Stimulated activated CD4-positive, alpha-beta T cell treated with anti-CD3 and anti-CD28 coated beads, Interleukin-15, amount 100 ng/mL, for 24 hours (primary cell): ENCODE measurements at places on chromosomes 3 and 15.

DNA sequence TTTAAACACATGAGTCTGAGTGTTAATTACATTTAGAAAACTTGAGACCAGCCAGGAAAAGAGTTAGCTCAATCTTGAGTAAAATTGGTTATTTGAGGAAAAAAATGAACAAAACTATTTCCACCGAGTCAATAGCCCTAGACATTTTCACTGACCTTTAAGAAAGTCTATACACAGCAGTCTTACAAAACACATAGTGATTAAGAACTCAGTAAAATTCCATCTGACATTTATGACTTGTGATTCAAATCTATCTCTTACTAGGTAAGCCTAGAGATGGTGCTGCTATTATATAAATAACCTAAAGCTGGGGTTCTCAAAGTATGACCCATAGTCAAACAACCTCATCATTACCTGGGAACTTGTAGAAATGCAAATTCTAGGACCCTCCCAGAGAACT lies 109.1 kb upstream of the COL8A1 start:
- no peak for DNase-seq

DNA sequence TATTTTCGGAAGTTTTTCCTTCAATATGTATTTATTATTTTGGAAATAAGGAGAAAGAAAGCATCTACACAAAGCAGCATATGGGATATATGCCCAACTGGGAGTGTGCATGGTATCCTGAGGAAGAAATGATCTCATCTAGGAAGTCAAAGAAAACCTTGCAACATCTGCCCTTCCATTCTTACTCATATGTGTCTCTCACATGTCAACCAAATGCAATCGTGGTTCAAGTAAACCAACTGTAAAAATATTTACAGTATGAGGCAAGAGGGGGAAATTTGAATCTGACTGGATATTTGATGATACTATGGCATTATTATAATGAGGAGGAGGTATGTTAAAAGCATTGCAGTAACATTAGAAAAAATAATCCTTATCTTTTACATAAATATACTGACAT lies 3.2 kb upstream of the SCG3 start:
- DNase-seq: no peak

GRCh38 chr3:197302696-197303341 lies 4.4 kb upstream of the DLG1 start:
- no peak for DNase-seq

DNA sequence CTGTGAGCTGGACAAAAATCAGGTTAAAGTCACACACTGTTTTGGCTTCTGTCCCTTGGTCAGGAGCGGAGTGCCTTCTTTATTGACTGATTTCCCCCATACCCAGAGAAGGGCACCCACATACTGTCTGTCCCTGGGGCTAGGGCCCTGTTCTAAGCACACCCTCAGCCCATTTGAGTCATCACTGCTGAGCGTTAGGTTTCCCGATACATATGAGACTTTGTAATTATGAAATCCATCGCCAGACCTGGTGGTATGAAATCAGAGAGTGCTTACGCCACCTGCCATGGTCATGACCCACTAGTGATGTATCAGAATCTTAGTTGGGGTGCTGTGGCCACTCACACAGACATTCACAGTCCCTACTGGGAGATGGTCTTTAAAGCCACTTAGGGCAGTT lies 96.8 kb downstream of the CHDH start:
- DNase-seq: no peak

DNA sequence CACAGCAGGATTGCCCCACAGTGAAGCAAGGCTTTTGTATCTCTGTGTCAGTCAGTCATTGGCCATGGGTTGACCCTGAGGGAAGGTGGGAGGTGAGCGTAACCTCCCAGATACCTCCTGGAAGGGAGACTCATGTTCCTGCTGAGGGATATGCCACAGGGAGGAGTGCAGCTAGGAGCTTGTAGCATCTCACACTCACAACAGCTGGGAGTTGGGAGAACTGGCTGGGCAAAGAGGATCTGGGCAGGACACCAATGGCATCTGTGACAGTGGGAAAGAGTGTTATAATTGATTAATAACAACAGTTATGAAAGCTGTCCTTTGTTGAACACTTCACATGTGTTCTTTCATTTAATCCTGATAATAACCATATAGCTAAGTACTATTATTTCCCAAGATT lies 171.0 kb downstream of the TLE3 start:
- no peak for DNase-seq

DNA sequence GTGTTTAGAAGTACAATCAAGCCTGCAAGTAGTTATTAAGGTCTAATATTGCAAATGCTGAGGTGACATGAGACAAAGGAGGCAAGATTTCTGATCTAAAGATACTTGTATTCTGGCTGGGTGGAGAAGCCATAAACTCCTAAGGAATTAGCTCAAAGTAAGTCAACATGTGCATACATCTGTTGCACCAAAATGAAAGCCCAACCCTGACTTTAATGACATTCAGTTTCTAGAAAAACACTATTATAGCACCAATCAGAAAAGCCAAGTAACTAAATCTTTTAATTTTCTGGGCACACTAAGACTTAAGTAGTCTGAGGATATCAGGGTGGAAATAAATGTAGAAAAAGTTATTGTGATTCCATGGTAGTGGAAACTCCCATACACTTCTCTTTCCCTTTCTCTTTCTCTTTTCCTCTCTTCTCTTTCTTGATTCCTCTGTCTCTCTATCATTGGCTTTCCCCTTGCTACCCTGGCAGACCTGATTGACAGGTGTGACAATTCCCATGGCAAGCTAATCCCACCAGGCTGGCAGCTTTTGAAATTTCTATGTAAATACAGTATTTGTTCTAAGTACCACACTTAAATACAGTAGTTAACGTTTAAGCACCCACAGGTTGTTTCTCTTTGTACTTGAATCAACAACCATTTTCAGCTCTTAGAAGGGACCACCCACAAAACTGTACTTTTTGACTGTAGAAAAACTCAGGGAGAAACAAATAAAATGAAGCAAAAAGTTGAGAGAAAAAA lies 528.4 kb upstream of the SEMA6D start:
- no peak for DNase-seq

DNA sequence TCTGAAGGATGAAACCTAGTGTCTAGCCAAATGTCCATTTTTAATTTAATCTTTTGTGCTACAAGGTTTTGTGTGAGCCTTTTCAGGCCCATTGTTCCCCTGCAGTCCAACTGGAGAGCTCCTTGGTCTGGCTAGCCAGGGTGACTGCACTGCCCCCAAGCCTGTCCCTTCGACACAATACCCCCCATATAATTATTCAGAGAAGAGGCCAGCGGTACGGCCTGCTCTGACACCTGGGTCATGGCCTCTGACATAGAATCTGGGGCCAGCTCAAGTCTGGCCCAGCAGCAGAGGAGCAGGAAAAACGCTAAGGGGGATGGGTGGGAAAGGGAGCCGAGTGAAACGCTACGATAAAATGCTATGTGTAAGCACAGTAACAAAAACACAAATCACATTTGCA lies 64.2 kb upstream of the PYGO1 start:
- DNase-seq: no peak

GRCh38 chr3:51271172-51271571 lies 113.9 kb upstream of the MANF start:
- no peak for DNase-seq

GRCh38 chr15:47787875-47788274 lies 70.6 kb downstream of the SEMA6D start:
- DNase-seq: no peak

DNA sequence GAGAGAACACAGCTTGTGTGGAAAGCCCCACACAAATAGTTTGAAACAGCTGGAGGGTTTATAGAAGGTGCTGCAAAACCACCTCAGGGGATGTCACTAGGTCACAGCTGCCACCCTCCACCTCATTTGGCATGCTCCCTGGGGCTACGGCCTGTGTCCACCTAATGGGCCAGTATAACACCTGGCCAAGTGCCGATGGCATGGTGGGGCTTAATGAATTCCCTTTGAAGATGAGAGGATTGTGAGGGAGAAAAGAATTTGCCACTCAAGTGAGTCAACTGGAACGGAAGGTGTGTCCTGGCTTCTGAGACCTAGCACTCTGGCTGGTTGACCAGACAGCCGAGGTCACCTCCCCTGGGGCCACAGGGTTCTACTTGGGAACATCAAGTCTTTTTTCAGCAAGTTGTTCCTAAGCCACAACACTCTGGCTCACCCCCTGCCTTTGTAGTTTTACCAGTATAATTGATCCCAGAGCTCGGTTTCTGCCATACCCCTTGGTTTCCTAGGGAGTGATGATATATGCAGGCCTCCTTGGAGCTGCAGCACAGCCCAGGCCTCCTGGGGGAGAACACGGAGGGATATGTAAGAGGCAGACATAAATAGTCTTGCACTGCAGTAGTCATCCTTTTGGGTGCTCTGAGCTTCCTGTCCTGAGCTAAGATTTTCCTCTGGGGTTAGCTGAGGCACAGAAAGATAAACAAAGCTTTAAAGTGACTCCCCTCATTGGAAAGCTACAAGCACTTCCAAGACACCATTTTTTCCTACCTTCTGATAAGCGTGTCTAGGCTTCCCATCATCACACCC lies 178.2 kb upstream of the LPP start:
- peak; percentile 31 for DNase-seq

DNA sequence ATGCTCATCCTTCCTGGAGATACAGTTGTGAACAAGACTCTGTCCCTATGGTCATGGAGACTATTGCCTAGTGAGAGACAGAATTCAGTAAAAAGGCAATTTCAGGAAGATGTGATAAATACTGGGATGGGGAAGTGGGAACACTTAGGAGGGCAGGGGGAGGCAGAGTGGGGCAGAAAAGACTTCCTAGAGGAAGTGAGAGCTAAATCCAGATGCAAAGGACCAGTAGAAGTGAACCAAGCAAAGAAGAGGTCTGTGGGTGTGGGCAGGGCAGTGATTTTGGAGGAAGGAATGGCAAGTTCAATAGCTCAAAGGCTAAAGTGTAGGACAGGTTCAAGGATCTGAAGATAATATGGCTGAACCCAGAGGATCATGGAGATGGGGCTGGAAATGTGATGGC lies 68.9 kb downstream of the CD200R1L start:
- no peak for DNase-seq

DNA sequence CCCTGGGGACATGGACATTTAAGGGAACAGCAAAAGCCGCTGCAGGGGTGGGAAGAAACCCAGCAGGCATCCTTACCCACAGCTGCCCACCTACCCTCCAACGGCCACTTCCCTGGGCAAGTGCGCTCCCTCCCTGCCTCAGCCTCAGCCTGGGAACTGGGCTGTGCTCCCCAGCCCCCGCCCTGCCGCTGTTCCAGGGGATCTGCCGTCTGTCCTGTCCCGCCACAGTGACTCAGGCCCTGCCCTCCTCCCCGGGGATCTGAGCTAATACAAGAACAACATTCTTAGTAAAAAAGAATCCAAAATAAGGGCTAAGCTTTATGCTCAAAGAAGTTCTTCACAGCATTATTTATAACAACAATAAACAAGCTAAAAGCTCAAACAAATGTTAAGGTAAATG lies 7.4 kb upstream of the IQSEC1 start:
- no peak for DNase-seq

- DNase-seq: peak; percentile 57
These were observed 727 bp downstream of the RAP2B start for GRCh38 chr3:153162513-153163392.

DNA sequence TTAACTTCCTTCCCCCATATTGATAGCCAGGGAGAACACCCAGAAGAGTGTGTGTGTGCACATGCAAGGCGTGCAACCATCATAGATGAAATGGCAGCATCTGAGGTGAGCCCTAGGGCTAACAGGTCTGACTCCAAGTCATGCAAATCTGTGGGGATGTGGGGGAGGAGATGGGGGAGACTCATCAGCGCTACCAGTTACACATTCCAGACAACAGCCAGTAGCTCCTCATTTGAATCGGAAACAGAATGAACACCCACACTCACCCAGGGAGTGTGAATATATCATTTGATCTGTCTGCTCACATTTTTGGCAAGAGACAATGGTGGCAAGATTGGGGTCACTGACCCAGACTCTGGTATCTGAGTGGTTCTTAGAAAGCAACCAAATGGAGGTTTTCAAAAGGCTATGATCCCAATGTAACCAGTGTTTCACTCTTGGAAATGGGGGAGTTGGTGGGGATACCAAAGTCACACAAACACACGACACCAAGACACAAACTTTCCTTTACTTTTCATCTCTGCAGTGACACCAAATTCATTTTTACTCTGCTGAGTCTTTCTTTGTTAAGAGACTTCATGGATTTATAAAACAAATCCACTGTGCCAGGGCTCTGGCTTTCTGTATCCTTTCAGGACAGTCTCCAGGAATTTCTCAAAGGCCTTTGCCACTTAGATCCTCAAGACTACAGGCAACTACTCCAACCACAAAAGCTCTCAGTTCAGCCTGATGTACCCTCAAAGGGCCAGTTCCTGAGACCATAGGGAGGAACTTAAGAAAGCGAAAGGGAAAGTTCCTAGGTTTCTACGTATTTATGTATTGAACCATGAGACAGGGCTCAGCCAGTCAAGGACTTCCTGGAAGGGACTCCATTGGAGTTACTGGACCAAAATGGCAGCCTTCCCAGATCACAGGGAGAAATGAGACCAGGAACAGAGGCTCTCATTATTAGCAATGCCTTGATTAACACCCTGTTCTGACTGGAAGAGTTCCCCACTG lies 2.2 kb downstream of the CDCP1 start:
- no peak for DNase-seq

GRCh38 chr15:101651554-101652097 lies 555 bp downstream of the TM2D3 start:
- no peak for DNase-seq

- DNase-seq: no peak
These were observed 16.3 kb upstream of the MYZAP start for GRCh38 chr15:57575363-57575762.

GRCh38 chr3:63910001-63910400 lies 2.2 kb downstream of the SCAANT1 start:
- DNase-seq: no peak

DNA sequence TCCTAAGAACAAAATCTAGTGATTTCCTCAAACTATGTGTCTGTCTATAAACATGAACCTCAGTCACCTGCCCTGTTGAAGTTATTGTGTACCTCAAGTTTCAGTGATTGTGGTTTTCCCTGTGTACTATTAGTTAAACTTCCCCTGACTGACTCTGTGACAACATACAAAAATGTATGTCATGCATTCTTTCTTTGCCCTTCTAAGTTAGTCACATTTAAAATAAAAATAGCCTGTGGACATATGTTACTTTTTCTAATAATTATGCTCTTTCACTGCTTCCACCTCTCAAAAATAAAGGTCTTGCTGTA lies 29.8 kb downstream of the EPHA6 start:
- DNase-seq: no peak

- DNase-seq: no peak
These were observed 427 bp upstream of the RNF111 start for GRCh38 chr15:58987036-58987435.

GRCh38 chr3:69426291-69426966 lies 40.5 kb upstream of the FRMD4B start:
- no peak for DNase-seq

DNA sequence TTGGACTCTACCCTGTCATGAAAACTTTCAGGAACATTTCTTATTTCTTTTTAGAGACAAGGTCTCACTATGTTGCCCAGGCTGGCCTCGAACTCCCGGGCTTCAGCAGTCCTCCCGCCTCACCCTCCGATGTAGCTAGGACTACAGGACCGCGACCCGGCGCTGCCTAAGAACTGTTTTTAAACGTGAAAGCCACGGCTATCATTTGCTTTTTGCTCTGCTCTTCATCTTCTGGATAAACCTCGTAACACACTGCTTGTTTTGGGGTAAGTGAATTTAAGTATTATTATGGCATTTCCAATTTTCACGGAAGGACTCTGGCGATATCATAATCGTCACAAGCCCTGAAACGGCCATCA lies 14.3 kb upstream of the CCNL1 start:
- DNase-seq: peak; percentile 42
